ENCODE measurements at places on chromosomes 6 and 20.

DNA sequence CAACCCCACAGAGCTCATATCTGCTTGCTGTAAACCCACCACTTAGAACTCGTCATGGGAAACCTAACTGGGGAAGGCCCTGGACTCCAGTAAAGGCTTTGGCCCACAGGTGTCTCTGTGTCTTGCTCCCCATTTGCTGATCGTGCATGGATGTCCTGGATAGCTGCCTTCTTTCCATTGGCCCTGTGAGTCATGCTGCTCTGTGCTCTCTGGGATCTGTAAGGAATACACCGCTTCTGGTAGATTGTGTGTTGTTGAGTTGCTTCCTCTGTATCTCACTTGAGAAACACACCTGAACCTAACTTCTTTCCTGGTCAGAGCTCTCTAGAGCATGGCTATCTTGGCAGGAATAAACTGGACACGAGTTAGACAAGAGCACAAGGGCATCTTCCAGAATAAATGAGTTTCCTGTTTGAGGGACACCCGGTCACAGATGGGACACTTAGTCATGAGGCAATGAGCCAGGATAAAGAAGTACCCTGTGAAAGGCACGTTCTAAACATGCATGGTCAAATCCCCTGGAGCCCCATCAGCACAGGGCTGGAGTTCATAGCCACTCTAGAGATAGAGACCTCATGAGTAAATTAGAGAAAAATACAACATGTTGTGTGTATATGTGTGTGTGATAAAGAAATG is 99.6 kb upstream of the TMEM170B start:
- DNase-seq, result no peak

GRCh38 chr6:136640132-136640915 is 90.1 kb upstream of the MAP7 start:
- no peak for DNase-seq

GRCh38 chr20:35146299-35146919 is 727 bp downstream of the EDEM2 start:
- DNase-seq, result no peak

DNA sequence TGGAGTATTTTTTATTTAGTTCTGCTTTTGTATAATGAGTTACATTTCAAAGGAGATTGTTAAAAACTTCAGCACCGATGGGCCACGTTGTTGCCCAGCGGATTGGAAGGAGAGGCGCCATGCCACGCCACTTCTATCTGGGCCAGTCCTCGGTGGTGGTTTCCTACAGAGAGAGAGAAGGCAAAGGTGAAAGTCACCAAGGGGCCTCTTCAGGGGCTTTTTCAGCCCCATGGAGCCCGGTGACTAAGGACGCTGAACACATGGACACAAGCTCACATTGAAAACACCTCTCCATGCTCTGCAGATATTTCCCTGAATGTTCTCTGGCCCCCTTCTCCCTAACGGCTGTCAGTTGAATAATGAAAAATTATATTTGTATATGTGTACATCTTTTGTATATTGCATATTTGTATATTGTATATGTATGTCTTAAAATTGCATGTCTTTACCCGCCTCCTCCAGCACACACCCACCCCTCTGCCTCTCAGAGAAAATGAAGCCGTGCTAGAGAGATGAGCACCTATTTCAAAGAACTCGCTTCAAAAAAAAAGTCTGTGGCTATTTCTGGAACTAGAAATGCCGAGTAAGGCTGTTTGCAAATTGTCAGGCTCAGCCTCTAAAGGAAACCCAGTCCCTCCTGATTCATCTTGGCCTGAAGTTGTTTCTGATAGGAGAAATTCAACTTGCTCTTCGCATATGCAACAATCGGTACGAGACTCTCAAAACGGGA is 91.9 kb upstream of the CDH4 start:
- DNase-seq, result no peak

- DNase-seq, result no peak
These were observed 138.3 kb upstream of the HMGN3 start for GRCh38 chr6:79372757-79373156.

DNA sequence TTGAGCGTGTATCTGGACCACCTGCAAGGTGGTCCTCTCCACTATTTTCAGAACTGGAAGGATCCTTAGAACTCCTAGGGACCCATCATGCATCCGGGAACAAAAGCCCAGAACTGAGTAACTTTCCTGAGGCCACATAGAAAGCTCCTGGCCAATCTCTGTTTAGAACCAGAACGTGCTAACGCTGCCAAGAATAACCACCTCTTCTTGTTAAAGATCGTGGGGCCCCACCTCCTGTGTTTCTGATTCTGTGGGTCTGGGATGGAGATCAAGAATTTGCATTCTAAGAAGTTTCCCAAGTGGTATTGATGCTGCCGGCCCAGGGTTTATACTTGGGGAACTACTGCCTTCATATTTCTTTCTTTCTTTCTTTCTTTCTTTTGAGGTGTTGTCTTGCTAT is 13.3 kb downstream of the CD40 start:
- no peak for DNase-seq

DNA sequence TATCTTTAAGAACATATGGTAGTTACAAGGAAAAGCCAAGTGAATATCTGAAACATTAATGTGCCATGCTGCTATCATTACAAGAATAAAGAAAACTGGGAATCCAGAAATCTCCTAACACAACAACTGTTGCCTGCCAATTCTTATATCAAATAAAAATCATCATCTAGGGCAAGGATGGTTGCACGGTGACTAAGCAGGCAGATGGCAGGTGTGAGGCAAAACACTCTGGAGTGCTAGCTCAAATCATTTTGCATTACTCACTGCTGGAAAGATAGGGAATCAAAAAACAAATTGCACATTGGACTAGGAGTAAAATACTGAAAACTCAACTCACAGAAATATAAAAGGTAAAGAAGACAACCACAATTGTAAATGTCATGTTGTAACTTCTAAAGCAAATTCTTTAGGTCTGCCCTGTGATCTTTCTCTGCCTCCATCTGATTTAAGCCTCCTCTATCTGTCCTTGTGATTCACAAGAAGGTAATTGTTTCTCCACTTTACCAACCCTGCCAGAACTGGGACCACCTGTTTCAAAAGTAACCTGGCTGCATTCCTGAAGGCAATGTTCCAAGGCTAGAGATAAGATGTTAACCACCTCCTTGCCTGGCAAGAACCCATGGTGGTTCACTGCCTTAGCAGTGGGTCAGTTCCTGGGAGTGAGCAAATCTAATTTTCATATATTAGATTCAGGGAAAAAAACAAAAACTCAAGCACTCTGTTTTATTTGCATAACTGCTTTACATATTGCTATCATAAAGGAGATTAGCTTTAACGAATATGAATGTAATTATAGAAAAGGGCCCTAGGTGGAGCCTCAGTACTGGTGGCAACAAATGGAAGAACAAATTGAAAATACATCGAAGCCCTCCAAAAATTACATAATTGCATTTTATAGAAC is 33.1 kb upstream of the LCA5 start:
- no peak for DNase-seq

- no peak for DNase-seq
These were observed 15.6 kb downstream of the VGLL2 start for GRCh38 chr6:117280922-117281321.

GRCh38 chr20:51899674-51900073 is 97.4 kb upstream of the SALL4 start:
- no peak for DNase-seq

- no peak for DNase-seq
These were observed 666.7 kb downstream of the EPM2A start for GRCh38 chr6:145068577-145068976.

DNA sequence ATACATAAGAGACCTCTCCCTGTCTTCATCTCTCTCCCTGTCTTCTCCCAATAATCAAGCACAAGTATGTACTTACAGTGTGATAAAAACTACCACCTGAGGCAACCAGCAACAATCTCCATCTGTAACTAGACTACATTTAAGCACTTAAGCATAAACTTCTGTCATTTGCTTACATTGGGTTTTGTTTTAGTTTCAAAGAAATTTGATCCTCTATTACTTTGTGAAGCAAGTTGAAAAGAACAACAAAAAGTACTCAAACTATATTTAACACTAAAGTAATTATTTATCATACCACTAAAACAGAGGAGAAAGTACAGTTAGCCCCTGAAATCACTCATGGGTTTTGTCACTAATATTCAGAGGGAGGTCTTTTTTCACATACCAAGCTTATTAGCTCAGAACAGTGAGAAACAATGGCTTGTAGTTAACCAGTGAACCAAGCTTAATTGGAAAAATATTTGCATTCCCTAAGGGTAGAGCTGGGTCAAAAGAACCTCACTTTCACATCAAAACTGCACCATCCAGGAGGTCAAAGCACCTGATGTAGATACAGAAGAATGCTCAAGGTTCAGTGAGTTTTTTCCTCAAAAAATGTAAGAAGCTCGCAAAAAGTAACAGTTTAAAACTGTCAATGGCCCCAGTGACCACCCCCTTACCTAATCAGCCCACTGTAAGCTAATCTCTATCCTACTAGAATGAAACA is 34.1 kb downstream of the DCDC2 start:
- DNase-seq, result no peak

GRCh38 chr20:36885356-36885755 is 9.4 kb downstream of the TLDC2 start:
- DNase-seq, result no peak
